ENCODE measurements at places on chromosomes 2 and 18. TPM values are rescaled to one million over a fixed set of nuclear protein-coding genes. Genes with fewer than 3 reads are reported as not detected.

DSEL gene
- 0.47 TPM for total RNA-seq

PLEKHH2 gene
- 1.2 TPM for total RNA-seq

FOXI3 gene
- total RNA-seq = not detected

VWA3B gene
- total RNA-seq = not detected

CFAP210 gene
- total RNA-seq = not detected

ANXA4 gene
- total RNA-seq = 40.9 TPM

TMEFF2 gene
- total RNA-seq = not detected

GRCh38 chr2:185610301-185610700 lies 128.3 kb upstream of the FSIP2 start:
- DNase-seq = no peak

DNA sequence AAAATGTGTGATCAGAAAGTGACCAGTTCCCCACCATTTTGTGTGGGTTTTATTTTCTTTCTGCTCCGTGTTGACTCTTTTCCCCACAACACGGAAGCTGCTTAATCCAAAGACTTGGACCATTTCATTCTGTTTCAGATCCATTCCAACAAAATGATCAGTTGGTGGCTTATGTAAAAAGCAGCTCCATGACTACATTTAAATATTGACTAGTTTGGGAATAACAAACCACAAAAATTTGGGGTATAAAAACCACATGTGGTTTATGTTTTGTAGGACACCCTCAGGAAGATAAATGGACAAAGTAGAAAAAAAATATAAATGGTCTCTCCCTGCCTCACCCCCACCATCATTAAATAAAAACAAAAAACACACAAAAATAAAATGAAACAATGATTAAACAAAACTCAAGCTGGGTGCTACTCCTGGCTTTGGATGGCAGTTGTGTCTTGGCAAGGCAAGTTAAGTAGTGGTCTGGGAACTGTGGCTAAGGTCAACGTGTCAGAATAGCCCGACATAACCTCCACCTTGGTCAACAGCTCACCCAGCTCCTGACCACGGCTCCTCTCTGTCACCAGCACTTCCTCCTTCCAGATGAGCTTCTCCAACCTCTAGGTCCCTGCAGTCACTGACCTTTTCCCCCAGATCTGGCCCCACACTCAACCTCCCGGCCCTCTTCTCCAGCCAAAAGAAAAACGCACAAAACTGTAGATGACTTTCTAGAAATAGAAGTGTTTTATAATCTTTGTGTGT lies 12.8 kb upstream of the WIPF1 start:
- DNase-seq = no peak

- DNase-seq = no peak
Observed at GRCh38 chr18:48106976-48107781, 176.7 kb upstream of the SMAD2 start.

DNA sequence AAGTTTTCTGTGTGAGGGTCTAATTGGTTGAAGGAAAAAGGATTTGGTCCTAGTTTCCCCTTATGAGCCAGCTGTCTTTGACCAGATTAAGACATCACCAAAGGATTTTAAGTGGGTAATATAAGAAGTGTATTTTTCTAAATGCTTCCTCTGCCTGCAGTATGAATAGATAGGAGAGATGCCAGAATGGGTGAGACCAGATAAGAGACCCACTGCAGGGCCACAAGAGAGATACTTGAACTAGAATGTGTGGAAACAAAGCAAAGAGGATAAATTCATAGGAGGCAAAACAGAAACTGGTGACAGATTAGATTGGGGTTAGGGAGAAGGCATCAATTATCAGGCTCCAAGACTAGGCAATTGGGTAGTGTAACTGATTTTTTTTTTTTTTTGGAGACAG lies 1.1 kb upstream of the HDHD2 start:
- no peak for DNase-seq

DNA sequence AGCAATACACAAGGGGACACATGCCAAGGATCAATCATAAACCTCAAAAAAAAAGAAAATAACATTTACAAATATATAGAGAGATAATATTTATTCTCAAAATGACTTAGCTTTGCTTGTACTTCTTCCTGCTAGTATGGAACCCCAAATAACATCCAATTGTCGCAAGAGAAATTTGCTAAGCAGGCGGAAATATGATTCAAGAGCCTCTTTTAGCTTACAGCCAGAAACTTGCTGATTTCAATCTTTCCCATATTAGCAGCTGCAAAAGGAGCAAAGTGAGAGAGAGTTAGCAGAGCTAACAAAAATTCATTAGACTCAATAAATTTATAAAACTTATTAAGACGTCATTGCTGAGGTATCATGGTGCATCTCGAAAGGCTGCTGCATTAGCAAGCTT lies 294.9 kb downstream of the FSIP2 start:
- no peak for DNase-seq

GRCh38 chr2:191790737-191791136 lies 56.2 kb downstream of the CAVIN2 start:
- no peak for DNase-seq

- no peak for DNase-seq
Observed at GRCh38 chr18:65235966-65236624, 514.7 kb upstream of the CDH7 start.

GRCh38 chr2:181104512-181105115 lies 124.2 kb downstream of the UBE2E3 start:
- DNase-seq = no peak

GRCh38 chr2:102233132-102233884 lies 46.5 kb downstream of the IL1RL2 start:
- no peak for DNase-seq

GRCh38 chr2:205930209-205930608 lies 155.8 kb downstream of the INO80D start:
- DNase-seq = no peak

GRCh38 chr2:167860082-167860481 lies 387.3 kb downstream of the STK39 start:
- no peak for DNase-seq

DNA sequence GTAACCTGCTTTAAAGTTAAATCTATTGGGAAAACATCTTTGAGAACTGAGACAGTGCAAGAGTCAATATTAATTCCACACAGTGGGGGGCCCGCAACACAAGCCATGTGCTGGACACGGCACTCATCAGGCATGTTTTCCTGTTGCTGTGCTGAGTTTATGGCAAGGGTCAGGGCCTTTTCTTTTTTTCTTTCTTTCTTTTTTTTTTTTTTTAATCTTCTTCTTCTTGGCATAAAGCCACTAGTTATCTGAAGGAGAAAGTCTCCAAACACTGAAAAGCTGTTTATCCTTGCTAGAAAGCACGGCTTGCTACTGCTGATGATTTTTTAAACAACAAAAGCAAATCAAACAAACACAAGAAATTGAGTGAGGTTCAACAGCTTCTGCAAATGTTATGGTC lies 252.1 kb downstream of the ZNF521 start:
- DNase-seq = no peak

GRCh38 chr2:202030691-202031090 lies 3.0 kb upstream of the FZD7 start:
- DNase-seq = no peak

DNA sequence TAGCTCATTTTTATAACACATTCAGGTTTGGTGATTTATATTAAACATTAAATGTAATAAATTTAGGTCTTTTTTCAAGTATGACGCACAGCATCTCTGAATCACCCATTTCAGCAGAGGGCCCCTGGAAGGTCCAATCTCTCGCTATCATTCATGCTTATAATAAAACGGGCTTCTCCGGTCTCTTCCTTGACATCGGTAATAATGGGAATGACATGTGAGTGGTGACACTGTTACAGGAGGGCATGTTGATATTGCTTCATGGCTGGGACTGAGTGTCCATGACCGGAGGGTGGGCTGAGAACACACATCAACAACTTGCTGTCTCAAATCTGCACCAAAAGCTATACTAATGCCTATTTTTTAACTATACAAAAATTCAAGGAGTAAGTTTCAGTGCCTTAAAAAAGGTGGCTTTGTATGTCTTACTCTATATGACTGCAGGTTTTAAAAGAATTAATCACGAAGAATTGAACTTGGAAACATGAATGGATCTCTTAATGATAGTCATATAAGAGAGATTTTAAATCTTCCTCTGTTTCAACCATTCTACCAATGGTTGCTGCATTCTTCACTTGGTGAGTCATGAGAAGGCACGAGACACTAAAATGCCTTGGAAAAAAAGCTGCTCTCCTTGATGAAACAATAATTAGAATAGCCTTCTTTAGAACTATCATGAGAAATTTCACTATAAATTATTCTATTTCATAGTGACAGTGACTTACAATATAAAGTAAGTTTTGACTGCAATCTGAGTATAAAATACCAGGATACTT lies 101.9 kb upstream of the NRP2 start:
- DNase-seq = no peak

GRCh38 chr2:191109888-191110287 lies 40.9 kb downstream of the STAT4 start:
- DNase-seq = no peak

- DNase-seq = no peak
Observed at GRCh38 chr2:133561045-133561852, 7.0 kb downstream of the NCKAP5 start.

- no peak for DNase-seq
Observed at GRCh38 chr2:120885321-120885720, 149.7 kb downstream of the GLI2 start.

DNA sequence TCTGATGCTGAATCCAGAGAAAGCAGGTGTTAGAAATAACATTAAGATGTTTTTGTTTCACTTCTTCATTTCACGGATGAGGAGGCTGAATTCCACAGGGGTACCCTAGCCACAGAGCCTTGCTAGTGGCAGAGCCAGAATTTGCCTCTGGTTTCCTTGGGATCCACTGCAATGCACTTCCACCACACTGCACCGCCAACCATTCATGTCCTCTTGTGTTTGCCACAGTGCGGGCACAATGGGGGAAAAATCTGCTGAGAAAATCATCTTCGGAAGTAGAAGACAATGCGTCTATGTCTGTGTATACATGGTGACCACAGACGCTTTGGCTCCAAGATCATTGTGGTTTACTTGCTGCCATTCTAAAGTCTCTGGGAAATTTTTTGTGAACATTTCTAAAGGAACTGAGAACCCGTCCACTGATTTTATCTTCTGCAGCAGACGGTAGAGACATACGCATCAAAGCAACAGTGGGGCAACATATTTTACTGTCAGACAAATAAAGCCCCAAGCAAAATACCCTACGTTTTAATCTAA lies 14.9 kb downstream of the ICOS start:
- DNase-seq = no peak

DNA sequence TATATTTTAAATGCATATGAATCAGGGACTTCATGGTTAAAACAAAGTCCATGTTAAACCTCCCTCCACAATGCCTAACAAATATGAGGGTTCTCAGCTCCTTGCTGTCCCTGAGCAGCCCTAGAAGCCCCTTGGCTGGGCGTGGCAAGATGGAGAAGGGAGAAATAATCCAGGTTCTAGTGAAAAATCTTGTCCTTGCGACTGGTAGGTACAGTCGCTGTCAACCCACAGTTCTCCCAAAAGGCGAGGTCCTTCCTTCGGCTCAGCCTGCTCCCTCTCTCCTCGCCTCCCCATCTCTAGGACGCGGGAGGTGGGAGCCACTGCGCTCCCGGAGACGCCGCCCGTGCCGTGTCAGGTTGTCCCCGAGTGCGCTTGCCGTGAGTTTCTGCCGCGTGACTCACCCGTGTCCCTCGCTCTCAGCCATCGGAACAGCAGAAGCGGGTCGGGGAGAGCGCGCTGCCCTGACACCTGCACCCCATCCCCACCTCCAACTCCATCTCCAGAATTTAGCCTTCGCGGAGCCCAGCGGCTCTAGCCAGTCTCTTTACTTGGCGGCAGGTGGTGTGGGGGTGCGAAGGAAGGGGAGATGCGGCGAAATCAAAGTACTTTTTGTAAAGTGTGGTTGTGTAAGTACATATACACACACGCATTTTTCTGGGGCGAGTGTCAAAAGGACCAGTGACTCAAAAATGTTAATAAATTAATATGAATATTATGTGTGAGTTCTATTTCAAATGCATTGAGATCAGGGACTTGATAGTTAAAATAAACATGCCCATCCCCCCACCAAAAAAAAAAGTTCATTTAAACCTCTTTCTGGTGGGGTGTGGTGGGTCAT lies 65.1 kb upstream of the TMEM17 start:
- DNase-seq = no peak

GRCh38 chr18:2906704-2907549 lies 60.1 kb downstream of the EMILIN2 start:
- peak; percentile 78 for DNase-seq

DNA sequence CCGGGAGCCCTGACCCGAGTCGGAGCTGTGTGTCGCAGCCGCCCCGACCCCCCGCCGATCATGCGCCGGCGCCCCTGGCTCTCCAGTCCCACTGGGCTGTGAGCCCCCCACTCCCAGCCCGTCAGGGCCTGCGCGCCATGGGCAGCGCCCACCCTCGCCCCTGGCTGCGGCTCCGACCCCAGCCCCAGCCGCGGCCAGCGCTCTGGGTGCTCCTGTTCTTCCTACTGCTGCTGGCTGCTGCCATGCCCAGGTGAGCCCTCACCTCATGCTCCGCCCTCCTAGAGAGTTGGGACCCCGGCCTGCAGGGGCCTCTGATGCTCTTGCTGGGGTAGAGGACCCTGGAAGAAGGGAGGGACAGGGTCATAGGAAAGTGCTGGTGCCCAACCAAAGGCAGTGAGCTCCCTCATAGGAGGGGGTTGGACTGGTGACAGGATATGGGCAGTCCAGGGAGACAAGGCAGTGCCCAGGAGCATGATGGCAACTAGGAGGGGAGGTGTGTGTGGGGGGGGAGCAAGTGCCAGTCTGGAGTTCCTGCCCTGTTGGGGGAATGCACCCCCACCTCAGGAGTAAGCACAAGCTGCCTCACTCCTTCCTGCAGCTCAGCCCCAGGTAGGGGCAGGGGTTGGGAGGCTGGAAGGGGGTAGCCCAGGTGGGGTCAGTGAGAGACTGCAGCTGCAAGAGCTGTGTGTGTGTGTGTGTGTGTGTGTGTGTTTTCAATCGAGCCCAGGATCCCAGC lies 375 bp downstream of the WNT10A start:
- DNase-seq = no peak

GRCh38 chr2:220279840-220280239 lies 652.4 kb downstream of the SLC4A3 start:
- no peak for DNase-seq

- DNase-seq = no peak
Observed at GRCh38 chr18:48770243-48770642, 180.5 kb downstream of the SMAD7 start.

DNA sequence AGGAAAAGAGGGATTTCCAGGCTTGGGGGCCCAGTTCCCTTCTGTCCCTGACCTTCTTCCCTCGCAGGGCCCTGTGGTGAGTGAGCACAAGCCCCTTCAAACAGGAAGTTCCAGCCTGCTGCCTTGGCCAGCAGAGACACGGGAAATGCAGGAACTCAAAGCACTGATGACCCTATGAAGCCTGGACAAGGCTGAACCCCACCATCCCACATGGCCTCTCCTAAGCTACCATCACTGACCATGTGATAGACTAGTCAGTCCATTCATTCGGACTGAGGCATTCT lies 196.4 kb downstream of the TNS1 start:
- DNase-seq = no peak

DNA sequence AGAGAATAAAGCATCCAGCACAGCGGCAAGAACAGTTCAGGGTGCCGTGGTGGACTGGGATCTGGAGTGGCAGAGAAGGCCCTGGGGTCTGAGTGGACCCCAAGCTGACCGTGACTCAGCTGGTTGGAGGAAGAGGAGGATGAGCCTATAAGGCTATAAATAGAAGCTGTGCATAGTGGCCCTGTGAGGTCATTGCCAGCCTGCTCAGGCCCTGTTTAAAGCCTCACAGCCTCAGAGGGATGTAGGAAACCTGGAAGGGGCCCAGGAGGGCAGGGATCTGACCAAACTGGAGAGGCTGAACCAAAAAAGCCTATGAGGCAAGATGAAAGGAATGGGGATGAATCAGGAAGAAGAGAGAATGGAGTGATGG lies 11.3 kb upstream of the DES start:
- DNase-seq = no peak
